ENCODE measurements at places on chromosomes 6 and 20.

DNA sequence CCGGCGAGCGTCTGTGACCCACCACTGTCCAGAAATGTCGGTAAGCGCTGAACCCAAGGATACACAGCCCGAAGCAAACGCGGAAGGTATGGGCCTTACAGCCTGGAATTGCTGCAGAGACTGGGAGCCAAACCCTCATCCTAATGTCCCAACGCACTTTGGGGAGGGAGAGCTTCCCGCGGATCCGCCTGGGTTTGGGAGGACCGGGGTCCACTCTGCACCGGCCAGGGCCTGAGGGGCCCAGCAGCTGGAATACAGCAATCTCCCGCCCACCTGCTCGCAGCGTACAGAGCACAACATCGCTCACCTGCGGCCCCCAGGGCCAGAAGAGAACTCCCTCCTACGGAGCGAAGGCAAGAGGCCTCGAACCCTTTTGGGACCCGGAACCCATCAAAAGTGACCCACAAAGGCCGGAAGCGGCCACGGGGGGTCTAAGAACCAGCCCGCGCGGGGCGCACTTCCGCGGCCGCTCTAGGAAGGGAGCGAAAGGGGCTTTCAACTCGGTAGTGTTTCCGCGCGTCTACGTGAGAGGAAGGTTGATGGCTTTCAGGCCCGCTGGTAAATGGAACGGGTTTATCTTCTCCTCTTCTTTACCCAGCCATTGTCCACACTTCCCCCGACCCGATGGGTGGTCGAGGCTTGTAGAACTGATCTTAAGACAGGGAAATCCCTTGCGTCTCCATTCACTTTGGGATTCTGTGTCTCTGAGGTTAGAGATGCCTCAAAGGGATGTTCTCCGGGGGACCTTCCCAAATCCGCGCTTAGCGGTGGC, at the start of gene ZSCAN12:
Gene ZSCAN12, minus strand, starts transcription at position 398 of the 772 bp plus-strand sequence. CDS start 1,342 bp downstream, outside the sequence.
- DNase-seq, result peak; percentile 68

DNA sequence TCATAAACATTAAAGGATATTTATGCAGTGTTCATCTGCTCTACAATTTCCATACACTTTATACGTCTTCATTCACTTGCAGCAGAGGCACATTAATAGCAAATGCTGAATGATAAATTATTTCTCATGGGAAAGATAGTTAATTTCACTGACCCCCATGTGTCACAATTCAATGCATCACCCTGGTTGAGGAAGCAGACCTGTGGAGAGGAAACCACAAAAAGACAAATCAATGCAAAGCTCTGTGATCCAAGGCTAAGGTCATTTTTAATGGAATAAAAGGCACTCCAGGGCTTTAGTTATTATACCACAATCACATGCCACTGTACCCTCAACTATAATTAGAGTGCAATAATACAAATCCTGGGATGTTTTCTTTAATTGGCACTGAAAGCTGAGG, 40.3 kb upstream of the TENT5A start:
- no peak for DNase-seq

- DNase-seq, result no peak
Measured at GRCh38 chr20:37291724-37292126, 2.3 kb downstream of the MANBAL start.

GRCh38 chr6:142942805-142943227, 2.2 kb downstream of the HIVEP2 start:
- DNase-seq, result no peak

- no peak for DNase-seq
Measured at GRCh38 chr6:166645896-166646295, 18.8 kb upstream of the RPS6KA2 start.

DNA sequence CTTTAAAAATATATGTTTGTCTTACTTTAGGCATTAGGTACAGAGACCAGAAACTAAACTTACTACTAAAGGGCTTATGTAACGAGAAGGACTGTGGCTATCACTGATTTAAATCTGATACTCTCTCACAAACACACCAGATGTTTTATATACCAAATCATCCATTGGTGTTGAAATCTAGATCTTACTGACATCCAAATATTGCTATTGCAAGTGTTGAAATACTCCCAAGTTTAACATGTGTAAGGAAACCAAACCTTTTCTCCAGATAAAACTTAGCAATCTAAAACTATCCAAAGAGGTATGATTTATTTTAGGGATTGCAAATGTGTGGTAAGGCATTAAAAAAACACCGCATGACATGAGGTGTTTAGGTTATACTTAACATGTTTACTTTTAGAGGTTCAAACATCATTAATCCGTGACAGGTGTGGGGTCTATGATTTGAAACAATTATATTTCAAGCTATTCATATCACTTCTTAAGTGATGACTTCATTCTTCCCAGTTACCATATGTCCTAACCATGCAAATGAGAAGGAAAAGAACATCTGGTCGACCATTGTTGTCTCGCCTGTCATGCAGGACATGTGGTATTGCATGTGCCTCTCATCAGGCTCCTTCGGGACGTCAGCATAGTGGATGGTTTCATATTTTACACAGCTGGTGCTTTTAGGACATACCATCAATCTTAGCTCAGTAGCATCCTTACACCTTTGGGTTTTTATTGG, 168.3 kb upstream of the SPACA1 start:
- DNase-seq, result no peak

GRCh38 chr20:3374296-3374695, 33.2 kb downstream of the DNAAF9 start:
- no peak for DNase-seq

- DNase-seq, result no peak
Measured at GRCh38 chr6:144581812-144582537, 296.8 kb downstream of the UTRN start.

- no peak for DNase-seq
Measured at GRCh38 chr6:3321875-3322274, 63.1 kb downstream of the PSMG4 start.

- DNase-seq, result no peak
Measured at GRCh38 chr6:48429021-48429420, 318.0 kb upstream of the PTCHD4 start.

DNA sequence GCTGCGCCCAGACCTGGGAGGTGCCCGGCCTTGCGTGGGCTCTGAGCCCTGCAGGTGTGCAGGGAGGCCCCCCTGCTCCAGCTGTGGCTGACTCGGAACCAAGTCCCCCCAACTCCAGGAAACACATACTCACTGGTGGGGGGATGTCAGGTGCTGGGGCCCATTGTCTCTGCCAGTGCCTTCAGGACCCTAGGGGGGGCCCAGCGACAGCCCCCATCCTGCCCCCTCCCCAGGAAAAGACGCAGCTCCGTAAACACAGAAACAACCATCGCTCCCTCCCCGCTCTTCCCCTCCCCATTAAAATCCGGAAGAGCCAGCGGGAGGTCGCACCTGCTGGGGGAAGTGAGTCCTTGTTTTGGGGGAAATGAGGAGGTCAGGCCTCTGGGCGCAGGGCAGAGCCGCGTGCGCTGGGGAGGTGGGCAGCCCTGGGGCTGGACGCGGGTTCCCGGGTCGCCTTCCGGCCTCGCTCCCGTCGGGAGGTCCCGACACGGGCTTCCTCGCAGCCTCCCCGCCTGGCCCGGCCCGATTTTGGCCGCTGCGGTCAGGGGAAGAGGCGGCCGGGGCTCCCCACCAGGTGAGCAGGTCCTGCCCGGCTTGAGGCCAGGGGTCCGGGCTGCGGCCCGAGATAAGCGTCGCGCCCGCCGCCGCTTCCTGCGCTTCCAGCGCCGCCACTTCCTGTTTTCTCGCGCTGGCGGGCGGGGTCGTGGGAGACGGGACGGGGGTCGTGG, 6.2 kb downstream of the C20orf204 start:
- no peak for DNase-seq

DNA sequence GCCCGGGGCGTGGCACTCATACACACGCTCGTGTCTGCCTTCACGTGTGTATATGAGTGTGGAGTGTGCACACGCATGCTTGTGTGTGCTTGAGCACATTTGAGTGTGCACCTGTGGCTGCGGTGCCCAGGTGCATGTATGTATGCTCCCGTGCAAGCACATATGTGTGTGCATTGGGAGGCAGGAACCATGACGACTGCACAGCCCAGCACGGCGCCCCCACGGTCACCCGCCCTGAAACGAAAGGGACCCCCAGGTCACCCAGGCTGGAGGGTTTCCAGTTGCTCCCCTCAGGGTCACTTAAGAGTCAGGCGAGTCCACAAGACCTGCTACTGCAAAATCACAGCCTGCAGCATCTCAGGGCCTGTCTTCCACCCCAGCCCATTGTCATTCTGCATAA, 94.7 kb downstream of the YTHDF1 start:
- no peak for DNase-seq

DNA sequence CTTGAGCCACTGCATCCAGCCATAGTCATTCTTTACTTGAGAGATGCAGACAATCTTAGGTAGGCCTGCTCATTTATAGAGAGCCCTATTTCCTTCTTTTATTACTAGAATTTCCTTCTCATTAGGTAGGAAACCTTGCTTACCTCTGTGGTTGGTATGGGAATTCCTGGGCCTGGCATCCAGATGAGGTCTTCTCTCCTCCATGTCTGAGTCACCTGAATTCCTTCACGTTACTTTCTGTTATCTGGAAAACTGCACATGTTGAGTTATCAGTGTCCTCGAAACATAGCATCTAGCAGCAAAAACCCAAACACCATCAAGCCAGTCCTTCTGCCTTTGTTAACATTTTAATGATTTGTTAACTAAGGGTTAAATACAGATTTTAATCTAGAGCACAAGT, 2.2 kb downstream of the ZNFX1 start:
- DNase-seq, result no peak

DNA sequence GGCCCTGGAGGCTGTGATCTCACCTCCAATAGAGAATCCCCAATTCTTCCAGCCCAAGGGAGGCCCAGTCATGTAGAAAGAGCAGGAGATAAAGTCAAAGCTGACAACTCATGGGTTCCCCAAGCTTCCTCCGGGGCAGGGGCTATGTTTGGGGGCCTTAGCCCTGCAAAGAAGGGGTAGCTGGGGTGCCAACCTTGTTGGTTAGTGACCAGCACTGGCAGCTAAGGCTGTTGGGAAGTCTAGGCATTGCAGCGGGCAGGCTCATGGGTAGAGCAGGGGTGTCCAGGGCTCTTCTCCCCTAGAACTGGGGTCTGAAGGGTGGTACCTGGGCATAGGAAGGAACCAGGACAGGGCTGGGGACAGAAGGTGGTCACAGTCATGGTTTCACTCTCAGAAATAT, 36.4 kb downstream of the TGM2 start:
- no peak for DNase-seq

- DNase-seq, result no peak
Measured at GRCh38 chr20:15241681-15242080, 904.3 kb upstream of the FLRT3 start.

DNA sequence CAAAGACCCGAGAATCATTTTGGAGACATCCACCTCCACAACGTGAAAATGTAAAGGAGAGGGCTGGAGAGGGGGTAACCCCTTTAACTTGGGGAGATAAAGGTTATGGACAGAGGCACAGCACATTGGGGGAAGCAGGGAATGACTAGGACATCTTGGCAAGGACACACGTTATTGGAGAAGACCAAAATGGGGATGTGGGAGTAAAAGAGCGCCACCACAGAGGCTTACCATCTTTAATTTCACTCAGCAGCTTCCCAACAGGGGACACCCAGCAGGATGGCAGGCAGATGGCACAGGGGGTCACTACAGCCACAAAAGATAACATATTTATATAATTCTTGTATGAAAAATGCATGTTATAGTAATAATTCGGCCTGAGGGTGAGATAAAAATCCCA, 9.8 kb downstream of the C6orf52 start:
- DNase-seq, result no peak

GRCh38 chr20:18778690-18779392, 34.7 kb upstream of the SCP2D1 start:
- DNase-seq, result no peak

DNA sequence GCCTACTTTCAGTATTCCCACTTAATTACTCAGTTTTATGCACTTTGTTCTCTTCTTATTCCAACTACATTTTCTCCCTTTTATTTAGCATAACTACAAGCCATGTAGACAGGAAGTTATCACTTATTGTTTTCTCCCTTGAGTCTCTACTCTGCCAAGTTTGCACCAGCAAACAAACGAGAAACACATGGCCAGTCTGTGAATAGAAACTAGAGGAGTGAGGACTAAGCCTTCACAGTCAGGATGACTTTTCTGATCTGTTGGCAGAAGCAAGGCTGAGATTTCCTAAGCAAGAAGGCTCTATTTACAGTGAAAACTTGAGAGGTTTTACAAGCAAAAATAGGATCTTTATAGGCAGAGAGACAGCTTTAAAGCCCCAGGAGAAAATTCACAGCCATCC, 69.8 kb upstream of the TINAG start:
- no peak for DNase-seq

GRCh38 chr6:74956559-74957428, 249.1 kb downstream of the COL12A1 start:
- DNase-seq, result no peak

DNA sequence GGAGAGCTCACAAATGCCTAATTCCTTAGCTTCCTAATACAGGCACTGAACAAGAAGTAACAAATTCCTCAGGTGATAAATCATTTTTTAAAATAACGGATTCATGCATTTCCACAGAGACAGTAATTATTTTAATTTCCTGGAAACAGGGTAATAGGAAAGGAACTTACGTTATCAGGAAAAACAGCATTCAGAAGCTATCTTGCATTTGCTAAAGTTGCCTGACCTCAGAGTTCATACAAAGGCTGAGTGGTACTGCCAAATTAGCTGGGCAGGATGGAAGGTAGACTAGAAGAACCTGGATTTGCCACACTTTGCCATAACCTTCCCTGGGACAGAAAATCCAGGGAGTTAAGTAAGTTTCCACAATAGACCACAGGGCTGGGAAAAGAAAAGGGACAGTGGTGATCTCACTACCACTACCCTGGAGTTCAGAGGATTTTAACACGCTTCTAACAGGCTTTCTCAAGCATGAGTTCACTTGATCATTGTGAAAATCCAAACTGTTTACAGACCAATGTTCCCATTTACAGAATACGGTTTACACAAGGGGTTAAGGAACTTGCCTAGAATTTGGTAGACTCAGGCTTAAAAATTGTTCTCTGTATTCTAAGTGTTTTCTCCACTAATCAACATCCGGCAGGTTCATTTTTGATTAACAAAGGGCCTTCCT, 57.0 kb downstream of the KIF13A start:
- no peak for DNase-seq

- no peak for DNase-seq
Measured at GRCh38 chr6:28683945-28684538, 158.4 kb downstream of the GPX5 start.

DNA sequence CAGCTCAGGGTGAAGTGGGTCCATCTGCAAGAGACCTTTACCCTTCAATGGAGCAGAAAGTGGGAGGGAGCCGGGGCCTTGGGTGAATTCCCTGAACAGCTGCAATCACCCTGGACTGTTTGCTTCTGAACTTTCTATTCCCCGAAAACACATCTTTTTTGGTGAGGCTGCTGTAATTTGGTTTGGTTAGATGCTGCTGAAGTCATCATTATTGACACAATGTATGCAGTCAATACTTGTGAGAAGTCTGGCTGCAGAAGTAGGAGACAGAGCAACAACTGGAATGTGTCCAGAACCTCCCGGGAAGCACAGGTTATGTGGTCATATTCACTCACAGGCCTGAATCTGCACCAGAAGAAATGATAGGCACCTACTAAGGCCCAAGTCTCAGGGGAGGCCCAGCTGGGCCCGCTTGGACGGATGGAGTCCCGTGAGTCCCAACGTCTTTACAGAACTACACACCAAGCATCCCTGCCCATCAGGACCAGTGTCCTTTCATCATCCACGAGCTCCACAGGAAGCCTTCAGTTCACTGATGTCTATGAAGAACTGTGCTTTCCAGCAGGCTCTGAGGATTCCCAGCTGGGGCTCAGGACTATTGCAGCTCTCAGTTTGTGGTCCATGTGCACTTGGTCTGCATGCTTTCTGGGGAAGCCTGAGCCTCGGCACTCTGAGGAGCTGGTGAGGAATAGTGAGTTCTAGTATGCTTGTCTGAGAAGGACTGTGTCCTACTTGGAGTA, 177.6 kb downstream of the THBS2 start:
- no peak for DNase-seq

GRCh38 chr20:19749618-19750071, 8.4 kb upstream of the RIN2 start:
- DNase-seq, result no peak
